ENCODE measurements at places on chromosomes 1 and 21. TPM values are rescaled to one million over a fixed set of nuclear protein-coding genes. Genes with fewer than 3 reads are reported as not detected.

Gene LRRC7
- polyA plus RNA-seq, result 18.9 TPM

Gene CDC7
- 8.1 TPM for polyA plus RNA-seq

Gene PTGER3
- 1.2 TPM for polyA plus RNA-seq

Gene MIXL1
- polyA plus RNA-seq, result 0.62 TPM

Gene GIPC2
- polyA plus RNA-seq, result 0.94 TPM

Gene MTR
- 17.5 TPM for polyA plus RNA-seq

Gene KCNJ10
- 0.46 TPM for polyA plus RNA-seq

Gene CD34
- polyA plus RNA-seq, result 151 TPM

Gene UBAP2L
- 108 TPM for polyA plus RNA-seq

Gene COL6A2
- polyA plus RNA-seq, result 584 TPM

Gene SLC35D1
- 7.2 TPM for polyA plus RNA-seq

Gene GNAI3
- 6.4 TPM for polyA plus RNA-seq

Gene ITLN2
- polyA plus RNA-seq, result not detected

Gene ZNF683
- polyA plus RNA-seq, result not detected

Gene RHCE
- 2.6 TPM for polyA plus RNA-seq

Gene SELL
- polyA plus RNA-seq, result 2.6 TPM

Gene PPIAL4G
- polyA plus RNA-seq, result 0.06 TPM

Gene TNFRSF18
- polyA plus RNA-seq, result 4.1 TPM

Gene MYBPHL
- 0.94 TPM for polyA plus RNA-seq

Gene SERPINC1
- polyA plus RNA-seq, result 0.12 TPM

Gene SPRR1A
- polyA plus RNA-seq, result not detected

Gene LCE2A
- not detected for polyA plus RNA-seq

Gene GBP1
- polyA plus RNA-seq, result 10.1 TPM

Gene ELF3
- 0.15 TPM for polyA plus RNA-seq

Gene TNFRSF4
- polyA plus RNA-seq, result 3.2 TPM

Gene CDA
- polyA plus RNA-seq, result 0.52 TPM

Gene RNF186
- not detected for polyA plus RNA-seq

Gene NBPF3
- polyA plus RNA-seq, result 12.6 TPM

Gene ADORA3
- polyA plus RNA-seq, result 1.2 TPM

Gene MYOM3
- 458 TPM for polyA plus RNA-seq

Gene ACTN2
- polyA plus RNA-seq, result 2,228 TPM

Gene NCSTN
- polyA plus RNA-seq, result 108 TPM

Gene ADIPOR1
- polyA plus RNA-seq, result 62.7 TPM

Gene SPATA45
- polyA plus RNA-seq, result 0.40 TPM

Gene FOXJ3
- polyA plus RNA-seq, result 40.5 TPM
